ENCODE measurements at places on chromosomes 1 and 21. TPM values are rescaled to one million over a fixed set of nuclear protein-coding genes. Genes with fewer than 3 reads are reported as not detected.

SERPINC1 gene
- polyA plus RNA-seq, result 0.13 TPM

GSTM5 gene
- polyA plus RNA-seq, result 56.3 TPM

RNU1-4 gene
- 1.7 TPM for polyA plus RNA-seq

GRCh38 chr1:66623812-66624211 lies 89.9 kb downstream of the SGIP1 start:
- DNase-seq, result no peak

- no peak for DNase-seq
These were observed 129.9 kb downstream of the SLC30A10 start for GRCh38 chr1:219798283-219799030.

Data from left lung (tissue), 14 donors.